K562 (cell line): ENCODE measurements at places on chromosomes 13 and 19. TPM values are rescaled to one million over a fixed set of nuclear protein-coding genes. Genes with fewer than 3 reads are reported as not detected.

Gene KLK11
- polyA plus RNA-seq = not detected in 2 replicates

Gene RNF113B
- polyA plus RNA-seq = not detected in 2 replicates

Gene SIGLEC6
- 0.77 and 0.81 TPM in 2 replicates for polyA plus RNA-seq

Gene PSG7
- polyA plus RNA-seq = not detected in 2 replicates

Gene PIAS4
- polyA plus RNA-seq = 14.8 and 19.9 TPM in 2 replicates

Gene CEACAM20
- not detected in 2 replicates for polyA plus RNA-seq

Gene XRCC1
- 33.8 and 34.9 TPM in 2 replicates for polyA plus RNA-seq

Gene FGF21
- polyA plus RNA-seq = not detected in 2 replicates

Gene LHB
- not detected in 2 replicates for polyA plus RNA-seq

Gene RFX2
- polyA plus RNA-seq = 11.1 and 11.4 TPM in 2 replicates

Gene PLIN5
- 0.85 and 0.94 TPM in 2 replicates for polyA plus RNA-seq

Gene HIPK4
- 0.05 TPM in 1 of 2 replicates, not detected in the other for polyA plus RNA-seq

Gene MICU2
- polyA plus RNA-seq = 34.7 and 39.4 TPM in 2 replicates

Gene TDRD12
- polyA plus RNA-seq = not detected in 2 replicates

Gene PSG6
- not detected in 2 replicates for polyA plus RNA-seq

Gene MCF2L
- polyA plus RNA-seq = not detected in 2 replicates

Gene SPRED3
- polyA plus RNA-seq = 0.63 and 1.3 TPM in 2 replicates

Gene PTGIR
- polyA plus RNA-seq = 1.7 and 3.4 TPM in 2 replicates

Gene KANK3
- polyA plus RNA-seq = not detected in 2 replicates

Gene ETHE1
- polyA plus RNA-seq = 19.1 and 21.0 TPM in 2 replicates

Gene PLA2G4C
- polyA plus RNA-seq = 0.27 TPM in 1 of 2 replicates, not detected in the other

Gene SERTAD3
- 18.1 and 18.5 TPM in 2 replicates for polyA plus RNA-seq

Gene CGB5
- not detected in 2 replicates for polyA plus RNA-seq
